ENCODE measurements at places on chromosomes 6 and 20.

- peak; percentile 36 for DNase-seq
Observed at GRCh38 chr6:27078734-27079357, 168.7 kb upstream of the PRSS16 start.

GRCh38 chr20:20820785-20821483 lies 108.5 kb upstream of the RALGAPA2 start:
- no peak for DNase-seq

- DNase-seq, result no peak
Observed at GRCh38 chr6:157226761-157227160, 96.6 kb downstream of the TMEM242 start.

GRCh38 chr6:102298051-102298450 lies 904.5 kb downstream of the GRIK2 start:
- DNase-seq, result no peak

DNA sequence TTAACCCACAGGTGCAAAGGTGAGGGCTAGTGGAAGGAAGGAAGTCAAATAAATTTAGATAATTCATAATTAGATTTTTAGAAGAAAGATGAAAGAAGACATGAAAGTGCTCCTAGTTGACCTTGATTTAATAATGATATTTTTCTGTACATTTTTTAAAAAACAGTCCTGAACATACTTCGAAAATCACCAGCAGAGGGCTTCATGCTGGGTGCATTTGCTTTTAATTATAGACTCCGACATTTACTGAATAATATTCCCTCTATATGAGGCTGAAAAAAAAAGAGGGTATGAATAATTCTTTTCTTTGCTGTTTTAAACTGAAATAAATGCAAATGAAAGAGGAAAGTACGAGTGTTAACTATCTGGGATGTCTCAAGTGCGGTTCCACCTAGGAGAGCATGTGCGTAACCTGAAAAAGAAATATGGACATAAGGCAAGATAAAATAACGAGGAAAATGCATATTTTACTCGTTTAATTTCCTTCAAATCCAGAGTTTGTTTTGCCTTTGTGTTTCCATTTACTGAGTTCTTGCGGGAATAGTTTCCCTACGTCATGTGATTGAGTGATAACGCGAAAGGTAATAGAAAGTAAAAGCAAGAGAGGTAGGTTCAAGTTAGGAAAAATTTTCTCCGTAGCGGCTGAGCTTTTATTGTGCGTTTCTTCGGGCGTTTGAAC lies 3.1 kb upstream of the TFAP2B start:
- no peak for DNase-seq

- no peak for DNase-seq
Observed at GRCh38 chr6:111409430-111409829, 73.6 kb downstream of the REV3L start.

DNA sequence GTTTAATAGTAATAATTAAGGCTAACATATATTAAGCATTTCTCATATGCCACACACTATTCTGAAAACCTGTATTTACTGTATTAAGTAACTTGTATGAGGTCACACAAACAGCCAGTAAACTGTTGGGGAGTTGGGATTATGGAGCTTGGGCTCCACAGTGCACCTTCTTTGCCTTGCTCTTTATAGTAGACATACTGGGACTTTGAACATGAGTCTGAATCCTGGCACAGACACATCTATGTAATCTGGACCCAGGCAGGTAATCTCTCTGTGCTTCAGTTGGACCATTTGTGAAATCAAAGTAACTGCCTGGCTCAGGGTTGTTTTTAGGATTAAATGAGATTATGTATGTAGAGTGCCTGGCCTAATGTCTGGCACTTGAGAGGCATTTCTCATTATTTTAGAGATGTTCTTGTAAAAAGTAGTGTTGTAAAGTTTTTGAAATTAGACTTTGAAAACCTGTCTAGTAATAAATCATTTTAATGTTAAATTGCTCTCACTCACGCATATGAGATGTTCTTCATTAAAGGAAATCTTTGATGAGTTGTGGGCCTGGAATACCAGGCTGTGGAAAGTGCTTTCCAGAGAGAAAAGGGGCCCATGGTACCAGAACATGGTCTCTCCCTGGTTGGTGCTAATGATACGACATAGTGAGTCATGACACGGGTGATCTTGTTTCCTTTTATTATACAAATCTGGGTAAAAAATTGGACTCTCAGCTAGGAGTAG lies 34.3 kb downstream of the LRRC1 start:
- DNase-seq, result no peak

GRCh38 chr6:71721642-71722041 lies 164.7 kb upstream of the RIMS1 start:
- no peak for DNase-seq

- DNase-seq, result no peak
Observed at GRCh38 chr6:47372318-47372717, 62.6 kb upstream of the TNFRSF21 start.

GRCh38 chr20:48683467-48684175 lies 144.2 kb downstream of the PREX1 start:
- DNase-seq, result no peak

DNA sequence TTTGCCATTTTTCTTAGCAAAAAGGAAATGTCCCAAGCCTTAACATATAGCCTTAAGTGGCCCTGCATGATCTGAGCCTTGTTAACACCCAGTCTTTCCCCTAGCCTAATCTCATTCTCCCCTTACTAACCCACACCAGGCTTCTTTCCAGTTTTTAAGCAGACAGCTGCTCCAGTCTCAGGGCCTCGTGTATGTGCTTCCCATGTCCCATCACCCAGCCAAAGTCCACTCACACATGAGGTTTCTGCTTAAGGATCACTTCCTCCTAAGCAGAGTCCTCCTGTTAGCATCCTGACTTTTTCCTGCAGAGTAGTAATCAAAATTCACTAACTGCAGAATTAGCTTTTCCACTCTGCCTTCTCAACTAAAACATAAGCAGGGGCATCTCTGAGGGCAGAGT lies 96.1 kb downstream of the SMLR1 start:
- no peak for DNase-seq

- no peak for DNase-seq
Observed at GRCh38 chr6:13004601-13005000, 288.0 kb downstream of the PHACTR1 start.

DNA sequence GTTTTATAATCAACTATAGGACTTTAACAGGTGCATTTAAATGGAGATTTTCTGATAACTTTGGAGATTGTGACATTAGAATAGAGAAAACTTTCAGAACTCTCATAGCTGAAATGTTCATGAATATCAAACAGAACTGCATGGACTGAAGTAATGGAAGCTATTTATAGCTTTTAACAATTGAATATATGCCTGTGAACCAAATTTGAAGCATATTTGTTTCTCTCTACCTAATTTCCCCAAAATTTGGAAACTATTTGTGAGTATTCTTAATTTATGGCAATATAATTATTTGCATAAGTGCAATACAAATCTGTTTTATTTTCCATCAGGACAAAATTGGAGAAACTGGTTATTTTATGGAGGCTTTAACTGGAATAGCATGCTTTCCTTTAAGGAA lies 96.6 kb downstream of the PLG start:
- no peak for DNase-seq

DNA sequence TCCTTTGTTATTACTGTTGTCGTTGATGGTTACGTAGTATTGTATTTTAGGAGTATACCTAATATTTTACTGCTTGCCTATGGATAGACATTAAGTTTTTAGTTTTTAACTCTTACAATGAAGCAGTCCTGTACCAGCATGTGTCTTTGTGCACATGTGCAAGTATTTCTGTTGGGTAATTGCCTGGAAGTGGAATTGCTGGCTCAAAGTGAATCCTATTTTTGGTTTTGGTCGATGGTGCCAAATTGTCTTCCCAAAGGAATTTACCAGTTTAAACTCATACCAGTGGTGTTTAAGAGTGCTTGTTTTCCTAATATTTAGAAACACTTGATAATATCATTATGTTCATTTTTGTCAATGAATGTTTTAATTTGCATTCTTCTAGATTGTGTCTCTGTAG lies 75.5 kb downstream of the ANKS1A start:
- no peak for DNase-seq

- no peak for DNase-seq
Observed at GRCh38 chr20:10771435-10772140, 97.8 kb upstream of the JAG1 start.

DNA sequence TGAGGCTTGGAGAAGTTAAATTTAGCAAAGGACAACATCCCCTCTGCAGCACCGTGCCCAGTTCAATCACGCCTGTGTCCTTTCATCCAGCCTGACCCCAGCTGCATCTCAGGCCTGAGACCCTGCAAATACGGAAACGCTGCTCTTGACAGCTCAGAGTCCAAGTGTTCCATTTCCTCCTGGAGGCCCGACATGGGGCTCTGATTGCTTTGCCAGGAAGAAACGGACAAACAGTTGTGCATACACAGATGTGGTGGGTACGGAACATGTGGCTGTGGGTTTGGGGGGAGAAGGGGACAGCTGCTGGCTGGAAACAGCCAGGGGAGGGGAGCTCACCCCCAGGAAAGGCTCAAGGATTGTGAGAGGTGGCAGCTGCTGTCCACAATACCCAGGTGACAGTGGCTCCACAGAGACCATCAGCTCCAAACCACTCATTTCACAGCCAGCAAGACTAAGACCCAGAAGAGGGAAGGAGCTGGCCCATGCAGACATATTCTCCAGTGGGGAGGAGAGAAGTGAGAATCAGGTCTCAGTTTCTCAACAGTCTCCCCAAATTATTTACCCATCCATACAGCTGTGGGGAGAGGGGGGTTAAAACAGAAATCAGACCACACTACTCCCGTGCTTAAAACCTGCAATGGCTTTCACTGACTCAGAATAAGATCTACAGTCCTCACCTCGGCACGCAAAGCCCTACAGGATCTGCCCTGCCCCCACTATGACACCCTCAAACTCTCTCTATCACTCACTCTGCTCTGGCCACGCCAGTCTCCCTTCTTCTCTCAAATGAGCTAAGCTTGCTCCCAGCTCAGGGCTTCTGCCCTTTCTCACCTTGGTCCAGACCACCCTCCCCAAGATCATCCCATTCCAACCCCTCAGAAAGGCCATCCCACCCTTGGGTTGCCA lies 89.1 kb downstream of the PREX1 start:
- DNase-seq, result no peak

DNA sequence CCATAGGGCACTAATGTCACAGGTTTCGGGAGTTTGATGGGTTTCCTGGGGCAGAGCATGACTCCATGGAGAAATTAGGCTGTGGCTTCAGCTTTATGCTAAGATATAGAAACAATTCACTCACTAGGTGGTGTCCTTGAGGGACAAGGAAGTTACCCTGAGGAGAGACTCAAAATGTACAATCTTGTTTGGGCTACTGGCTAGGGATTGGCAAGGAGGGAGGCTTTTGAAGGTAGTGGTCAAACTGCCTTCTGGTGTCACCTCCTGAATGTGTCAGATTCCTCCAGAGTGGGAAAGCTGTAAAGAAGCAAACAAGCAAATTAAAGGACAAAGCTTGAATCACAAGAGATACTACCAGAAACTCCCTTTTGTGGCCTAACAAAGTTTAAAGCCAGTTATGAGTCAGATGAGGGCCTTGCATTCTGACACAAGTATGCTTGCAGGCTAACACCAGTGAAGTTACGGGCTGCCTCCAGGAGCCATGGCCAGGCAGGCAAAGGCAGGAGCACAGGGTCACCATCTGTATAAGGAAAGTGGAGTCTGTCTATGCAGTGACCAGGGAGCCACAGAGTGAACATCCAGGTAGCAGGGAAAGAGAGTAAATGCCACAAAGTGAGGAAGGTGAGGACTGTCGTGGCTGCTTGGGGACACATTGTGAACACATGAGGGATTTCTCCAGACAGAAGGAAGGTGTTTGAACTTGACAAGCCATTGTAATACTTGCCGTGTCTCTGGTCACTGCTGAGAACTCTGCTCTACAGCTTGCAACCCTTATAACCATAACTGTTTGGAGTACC lies 107.7 kb upstream of the DTNBP1 start:
- DNase-seq, result no peak

- no peak for DNase-seq
Observed at GRCh38 chr6:22036275-22036674, 260.6 kb downstream of the PRL start.

DNA sequence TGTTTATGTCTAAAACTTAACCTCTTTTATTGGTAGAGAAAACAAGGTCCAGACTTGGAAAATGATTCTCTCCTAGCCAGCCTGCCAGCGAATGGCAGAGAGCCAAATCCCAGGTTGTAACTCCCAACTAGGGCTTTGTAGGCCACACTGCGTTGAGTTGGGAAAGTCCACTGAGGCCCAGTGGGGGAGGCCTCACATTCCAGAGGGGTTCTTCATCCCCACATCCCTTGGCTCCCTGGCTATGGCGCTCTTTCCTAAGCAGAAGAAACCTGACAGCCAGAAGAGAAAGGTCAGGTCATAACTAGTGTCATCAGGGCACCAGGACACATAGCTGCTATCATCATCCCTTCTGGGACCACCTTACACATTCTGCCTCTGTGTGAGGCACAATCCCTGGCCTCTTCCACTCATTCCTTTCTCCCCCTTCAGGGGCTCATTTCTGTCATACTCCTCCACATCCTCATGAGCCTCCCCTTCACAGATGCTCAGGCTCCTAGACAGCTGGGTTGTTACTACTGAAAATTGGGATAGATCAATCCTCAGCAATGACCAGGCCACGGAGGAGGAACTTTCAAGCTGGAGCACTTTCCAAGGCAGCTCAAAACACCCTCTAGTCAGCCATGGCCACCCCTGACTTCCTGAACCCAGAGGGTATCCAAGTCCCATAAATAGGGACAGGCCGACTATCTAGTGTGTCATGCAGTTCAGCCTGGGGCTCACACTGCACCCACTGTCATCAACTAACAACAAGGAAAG lies 48.6 kb downstream of the TCP11 start:
- DNase-seq, result no peak

DNA sequence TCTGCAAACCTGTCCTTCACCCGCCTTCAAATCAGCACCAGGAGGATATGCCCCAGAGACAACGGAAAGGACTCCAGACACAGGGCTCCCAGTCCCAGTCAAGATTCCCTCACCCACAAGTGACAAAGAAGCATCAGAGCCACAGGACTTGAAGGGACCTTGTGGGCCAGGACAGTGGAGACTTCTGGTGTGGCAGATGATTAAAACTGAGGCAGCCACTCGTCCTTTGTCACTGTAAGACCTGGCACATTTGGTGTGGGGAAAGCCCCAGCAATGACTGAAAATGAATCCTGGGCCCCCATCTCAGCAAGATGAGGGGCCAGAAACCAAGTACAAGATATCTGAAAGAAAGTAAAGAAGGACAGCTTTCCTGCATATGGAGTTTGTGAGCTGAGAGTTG lies 15.6 kb upstream of the GMPR start:
- DNase-seq, result no peak

- no peak for DNase-seq
Observed at GRCh38 chr6:161908872-161909271, 635.0 kb upstream of the AGPAT4 start.
